ENCODE measurements at places on chromosomes 2 and 18. TPM values are rescaled to one million over a fixed set of nuclear protein-coding genes. Genes with fewer than 3 reads are reported as not detected.

- peak; percentile 51 for DNase-seq
Observed at GRCh38 chr2:45169339-45170190, 160.3 kb upstream of the SIX2 start.

DNA sequence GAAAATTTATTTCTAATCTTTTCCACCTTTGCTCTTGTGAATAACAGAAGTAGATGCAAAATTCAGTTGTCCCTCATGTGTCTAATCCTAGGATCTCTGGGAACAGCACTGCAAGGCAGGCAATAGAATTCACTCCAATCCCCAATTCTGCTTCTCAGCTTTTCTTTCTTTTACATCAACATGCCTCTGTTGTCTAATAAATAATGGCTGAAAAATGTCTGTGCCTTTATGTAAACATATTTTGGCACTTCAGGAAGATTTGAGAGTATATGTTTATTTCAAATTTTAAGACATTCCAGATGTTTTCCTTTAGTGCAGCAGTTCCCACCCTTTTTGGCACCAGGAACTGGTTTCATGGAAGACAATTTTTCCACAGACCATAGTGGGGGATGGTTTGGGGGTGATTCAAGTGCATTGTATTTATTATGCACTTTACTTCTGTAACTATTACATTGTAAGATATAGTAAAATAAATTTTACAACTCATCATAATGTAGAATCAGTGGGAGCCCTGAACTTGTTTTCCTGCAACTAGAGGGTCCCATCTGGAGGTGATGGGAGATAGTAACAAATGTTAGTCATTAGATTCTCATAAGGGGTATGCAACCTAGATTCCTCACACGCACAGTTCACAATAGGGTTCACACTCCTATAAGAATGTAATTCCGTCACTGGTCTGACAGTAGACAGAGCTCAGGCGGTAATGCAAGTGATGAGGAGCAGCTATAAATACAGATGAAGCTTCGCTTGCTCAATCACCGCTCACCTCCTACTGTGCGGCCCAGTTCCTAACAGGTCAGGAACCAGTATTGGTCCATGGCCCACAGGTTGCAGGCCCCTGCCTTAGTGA is 590.3 kb upstream of the CNTNAP5 start:
- no peak for DNase-seq

- DNase-seq: no peak
Observed at GRCh38 chr2:8115456-8115855, 566.4 kb upstream of the ID2 start.

The FIGN gene
- 1.9 TPM for polyA plus RNA-seq

- DNase-seq: no peak
Observed at GRCh38 chr2:180734382-180734781, 246.0 kb upstream of the UBE2E3 start.

GRCh38 chr2:217162533-217162932 is 302.7 kb upstream of the TNP1 start:
- no peak for DNase-seq

The CTNNA2 gene
- polyA plus RNA-seq: 0.72 TPM

GRCh38 chr18:25517881-25518715 is 166.1 kb upstream of the ZNF521 start:
- no peak for DNase-seq

DNA sequence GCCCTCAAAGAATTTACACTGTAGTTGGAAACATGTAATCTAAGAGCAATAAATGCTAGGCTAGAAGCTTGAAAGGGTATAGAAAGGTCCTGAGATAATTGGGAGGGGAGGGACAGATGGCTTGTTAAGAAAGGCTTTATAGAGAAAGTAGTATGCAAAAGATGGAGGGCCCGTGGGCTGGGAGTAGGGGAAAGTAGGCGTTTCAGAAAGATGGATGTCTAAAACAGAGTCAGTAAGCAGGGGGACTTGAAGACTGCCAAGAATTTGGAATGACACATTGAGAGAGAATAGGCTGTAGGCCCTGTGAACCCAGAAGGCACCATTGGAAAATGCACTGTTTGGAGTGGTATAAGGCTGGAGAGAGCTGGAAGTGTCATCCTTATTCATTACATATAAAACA is 822 bp downstream of the PSMG2 start:
- no peak for DNase-seq

GRCh38 chr2:37982147-37982582 is 57.1 kb downstream of the RMDN2 start:
- peak; percentile 64 for DNase-seq

DNA sequence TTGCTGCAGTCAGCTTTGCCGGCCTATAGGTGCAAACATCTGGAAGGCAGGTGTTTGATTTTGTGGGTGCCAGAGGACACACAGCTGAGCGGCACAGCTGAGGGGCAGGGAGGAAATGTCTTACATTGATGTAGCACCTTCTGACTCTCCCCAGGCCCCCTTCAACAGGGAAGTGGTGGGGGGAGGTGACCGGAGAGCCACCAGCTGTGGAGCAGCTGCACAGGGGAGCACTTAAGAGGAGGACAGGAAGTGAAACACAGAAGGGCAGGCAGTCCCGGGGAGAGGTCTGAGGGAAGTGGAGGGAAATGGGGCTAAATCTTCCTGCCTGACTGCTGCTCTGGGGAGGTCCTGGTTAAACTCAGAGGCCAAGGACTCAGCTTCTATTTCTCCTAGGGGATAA is 409.1 kb downstream of the TNS1 start:
- DNase-seq: no peak

The COL3A1 gene
- 0.99 TPM for polyA plus RNA-seq

The KRCC1 gene
- polyA plus RNA-seq: 12.9 TPM

DNA sequence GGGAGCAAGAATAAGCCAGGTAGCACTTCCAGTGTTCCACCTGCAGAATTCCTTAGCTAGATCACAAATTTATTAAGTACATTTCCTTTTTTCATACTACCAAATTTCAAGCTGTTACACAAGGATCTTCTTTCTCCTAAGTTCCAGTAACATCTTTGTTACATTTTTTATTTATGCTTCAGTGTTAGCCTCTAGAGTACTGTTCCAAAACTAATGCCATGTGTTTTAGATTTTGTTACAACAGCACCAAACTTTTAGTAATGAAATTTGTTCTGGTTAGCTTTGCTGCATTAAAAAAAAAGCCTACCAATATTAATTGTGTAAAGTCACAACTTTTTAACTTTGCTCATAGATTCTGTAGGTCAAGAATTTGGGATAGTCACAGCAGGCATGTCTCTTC is 161.1 kb downstream of the CAMKMT start:
- no peak for DNase-seq
